ENCODE measurements at places on chromosomes 2 and 18. TPM values are rescaled to one million over a fixed set of nuclear protein-coding genes. Genes with fewer than 3 reads are reported as not detected.

The PSTPIP2 gene
- polyA plus RNA-seq, result 25.1 TPM

The DGUOK gene
- 152 TPM for polyA plus RNA-seq

The HTRA2 gene
- polyA plus RNA-seq, result 59.3 TPM

DNA sequence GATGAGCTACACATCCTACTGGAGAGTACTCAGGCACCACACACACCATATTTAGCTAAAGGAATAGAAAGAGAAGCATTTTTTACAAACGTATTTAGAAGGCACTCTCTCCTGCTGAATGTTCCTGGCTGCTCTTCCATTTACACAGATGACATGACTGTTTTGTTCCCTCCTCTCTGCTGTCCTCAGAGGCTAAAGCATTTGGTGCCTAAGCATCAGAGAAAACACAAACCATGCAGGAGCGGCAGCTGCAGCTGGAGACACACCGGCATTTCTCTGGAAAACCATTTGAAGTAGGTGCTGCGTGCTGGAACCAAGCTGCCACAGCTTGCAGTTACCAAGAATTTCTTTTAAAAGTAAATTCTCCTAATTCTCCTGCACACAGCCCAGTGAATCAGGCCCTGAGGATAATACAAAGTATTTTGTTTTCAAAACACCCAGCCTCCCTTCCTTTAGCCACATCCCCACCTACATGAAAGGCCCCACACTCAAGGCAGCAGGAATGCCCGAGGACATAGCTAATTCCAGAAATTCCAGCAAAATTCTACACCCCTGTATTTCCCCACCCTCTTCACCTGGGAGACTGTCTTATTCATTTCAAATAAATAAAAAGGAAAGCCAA lies 488.9 kb upstream of the SOX11 start:
- no peaks in the 10 kb centered on the region for H3K4me1 ChIP-seq
- H3K27ac ChIP-seq, result no peak overlapping the region
- H3K36me3 ChIP-seq, result no peaks in the 10 kb centered on the region
- no peaks in the 10 kb centered on the region for H3K27me3 ChIP-seq
- H3K4me3 ChIP-seq, result no peak overlapping the region
- DNase-seq, result no peak

DNA sequence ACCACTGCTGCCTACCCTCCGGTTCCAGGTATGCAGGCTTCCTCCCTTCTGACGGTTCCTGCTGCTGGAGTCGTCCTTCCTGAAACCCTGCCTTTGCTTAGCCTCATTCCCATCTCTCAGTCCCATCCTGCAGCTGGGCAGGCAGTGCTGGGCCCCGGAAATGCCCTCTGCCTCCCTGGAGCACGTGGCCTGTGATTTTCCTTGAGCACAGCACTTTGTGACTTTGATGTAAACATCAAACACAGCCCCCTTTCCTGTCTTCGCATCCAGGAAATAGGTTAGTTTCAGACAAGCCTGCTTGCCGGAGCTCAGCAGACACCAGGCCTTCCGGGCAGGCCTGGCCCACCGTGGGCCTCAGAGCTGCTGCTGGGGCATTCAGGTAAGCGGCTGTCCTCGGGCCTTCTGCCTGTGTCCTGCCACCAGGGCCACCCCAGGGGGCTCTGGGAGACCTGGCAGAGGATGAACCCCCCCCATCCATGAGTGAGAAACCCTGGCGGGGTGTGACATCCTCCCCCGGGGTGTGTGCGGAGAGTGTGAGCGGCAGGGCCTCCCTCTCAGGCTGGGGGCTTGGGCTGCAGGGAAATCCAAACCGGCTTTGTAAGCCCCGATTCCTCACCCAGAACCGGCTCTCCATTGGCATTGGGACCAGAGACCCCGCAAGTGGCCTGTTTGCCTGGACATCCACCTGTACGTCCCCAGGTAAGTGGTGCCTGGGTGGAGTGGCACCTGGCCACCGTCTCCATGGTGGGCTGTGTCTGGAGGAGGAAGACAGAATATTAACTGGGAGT lies at the start of gene ZAP70:
ZAP70 (plus strand) TSS at position 281 of the 788 bp plus-strand sequence. CDS start 10,461 bp downstream, outside the sequence.
- H3K27ac ChIP-seq, result no peak within 1 kb of the TSS
- no peaks in the 10 kb centered on the region for H3K27me3 ChIP-seq
- H3K4me1 ChIP-seq, result peaks cover 5% of the 10 kb centered on the region
- no peak within 1 kb of the TSS for H3K4me3 ChIP-seq
- H3K36me3 ChIP-seq, result no peaks in the 10 kb centered on the region

- no peak overlapping the region for H3K27ac ChIP-seq
- no peaks in the 10 kb centered on the region for H3K36me3 ChIP-seq
- no peaks in the 10 kb centered on the region for H3K27me3 ChIP-seq
- DNase-seq, result no peak
- no peak overlapping the region for H3K4me3 ChIP-seq
- H3K4me1 ChIP-seq, result no peaks in the 10 kb centered on the region
These were observed 18.2 kb upstream of the ACSL3 start for GRCh38 chr2:222842491-222843174.
